ENCODE measurements at places on chromosomes 7 and 10.

DNA sequence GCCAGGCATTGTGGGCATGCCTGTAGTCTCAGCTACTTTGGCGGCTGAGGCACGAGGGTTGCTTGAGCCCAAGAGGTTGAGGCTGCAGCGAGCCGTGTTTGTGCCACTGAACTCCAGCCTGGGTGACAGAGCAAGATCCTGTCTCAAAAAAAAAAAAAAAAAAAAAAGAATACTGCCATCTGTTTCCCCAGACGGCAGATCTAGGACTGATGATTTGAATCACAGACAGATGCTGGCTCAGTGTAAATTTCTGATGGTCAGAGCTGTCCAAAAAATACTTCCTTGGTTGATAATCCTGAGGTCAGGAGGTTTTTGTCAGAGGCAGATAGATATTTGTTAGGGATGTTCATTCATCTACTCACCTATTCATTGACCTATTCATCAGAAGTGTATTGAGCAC lies 130.7 kb downstream of the REEP3 start:
- DNase-seq = no peak

GRCh38 chr7:132899833-132900232 lies 182.1 kb downstream of the CHCHD3 start:
- DNase-seq = no peak

DNA sequence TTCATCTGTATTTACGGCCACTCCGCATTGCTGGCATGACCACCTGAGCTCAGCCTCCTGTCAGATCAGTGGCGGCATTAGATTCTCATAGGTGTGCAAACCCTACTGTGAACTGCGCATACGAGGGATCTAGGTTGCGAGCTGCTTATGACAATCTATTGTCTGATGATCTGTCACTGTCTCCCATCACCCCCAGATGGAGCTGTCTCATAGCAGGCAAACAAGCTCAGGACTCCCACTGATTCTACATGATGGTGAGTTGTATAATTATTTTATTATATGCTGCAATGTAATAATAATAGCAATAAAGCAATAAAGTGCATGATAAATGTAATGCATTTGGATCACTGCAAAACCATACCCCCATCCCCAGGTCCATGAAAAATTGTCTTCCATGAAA lies 1172.9 kb upstream of the AUTS2 start:
- DNase-seq = no peak

DNA sequence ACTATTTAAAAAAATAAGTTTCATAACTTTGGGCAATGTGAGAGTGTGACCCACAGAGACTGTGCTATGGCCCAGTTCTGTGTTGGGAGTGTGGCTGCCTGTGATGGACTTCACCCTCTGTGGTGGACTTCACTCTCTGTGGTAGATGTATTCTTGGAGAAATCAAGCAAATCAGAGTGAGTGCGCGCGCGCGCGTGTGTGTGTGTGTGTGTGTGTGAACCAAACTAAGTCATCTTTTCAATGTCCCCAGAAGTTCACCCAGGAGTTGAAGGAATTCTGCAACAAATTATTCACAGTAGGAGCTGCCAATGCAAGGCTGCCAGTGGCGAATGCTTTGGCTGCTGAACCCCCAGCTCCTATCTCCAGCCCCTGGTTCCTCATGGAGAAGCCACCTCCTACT lies 184.5 kb downstream of the ADAM12 start:
- no peak for DNase-seq

GRCh38 chr7:121456015-121456414 lies 59.9 kb upstream of the FAM3C start:
- DNase-seq = no peak

DNA sequence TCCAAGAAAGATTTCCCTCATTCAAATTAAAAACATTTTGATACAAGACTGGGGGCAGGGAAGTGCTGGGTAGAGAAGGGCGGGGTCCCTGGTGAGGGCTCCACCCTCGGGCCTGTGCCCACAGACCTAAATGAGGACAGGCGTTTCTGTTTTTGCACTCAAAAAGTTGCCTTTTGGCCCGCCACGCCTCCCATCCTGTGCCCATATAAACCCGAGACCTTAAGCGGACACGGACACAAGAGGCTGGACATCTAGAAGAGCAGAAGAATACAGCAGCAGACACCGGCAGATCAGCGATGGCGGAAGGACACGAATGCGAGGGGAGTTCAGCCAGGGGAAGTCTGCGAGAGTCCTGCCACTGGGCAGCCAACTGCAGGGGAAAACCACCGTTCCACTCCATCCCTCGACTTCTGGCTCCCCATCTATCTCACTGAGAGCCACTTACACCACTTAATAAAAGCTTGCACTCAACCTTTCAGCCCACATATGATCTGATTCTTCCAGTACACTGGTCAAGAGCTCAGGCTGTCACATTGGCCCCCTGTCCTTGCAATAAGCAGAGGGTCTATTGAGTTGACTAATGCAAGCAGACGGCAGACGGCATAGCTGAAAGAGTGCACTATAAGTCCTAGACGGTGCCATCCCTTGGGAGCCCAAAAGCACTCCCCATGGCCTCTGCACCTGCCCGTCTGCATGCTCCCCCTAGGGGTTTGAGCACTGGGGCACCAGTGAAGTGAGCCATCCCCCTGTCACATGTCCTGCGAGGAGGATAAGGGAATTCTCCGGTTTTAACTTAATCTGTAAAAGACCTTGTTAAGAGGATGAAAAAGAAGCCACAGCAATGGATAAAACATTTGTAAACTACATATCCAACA lies 181.8 kb upstream of the PRSS1 start:
- DNase-seq = no peak

GRCh38 chr10:123771877-123772644 lies 105.9 kb downstream of the GPR26 start:
- no peak for DNase-seq

GRCh38 chr10:129104266-129105045 lies 362.6 kb upstream of the MGMT start:
- DNase-seq = no peak

GRCh38 chr7:35729061-35729783 lies 34.3 kb upstream of the HERPUD2 start:
- peak; percentile 33 for DNase-seq

- DNase-seq = no peak
Measured at GRCh38 chr7:158403013-158403821, 184.4 kb downstream of the PTPRN2 start.

- DNase-seq = no peak
Measured at GRCh38 chr7:32533276-32534029, 38.2 kb downstream of the AVL9 start.

DNA sequence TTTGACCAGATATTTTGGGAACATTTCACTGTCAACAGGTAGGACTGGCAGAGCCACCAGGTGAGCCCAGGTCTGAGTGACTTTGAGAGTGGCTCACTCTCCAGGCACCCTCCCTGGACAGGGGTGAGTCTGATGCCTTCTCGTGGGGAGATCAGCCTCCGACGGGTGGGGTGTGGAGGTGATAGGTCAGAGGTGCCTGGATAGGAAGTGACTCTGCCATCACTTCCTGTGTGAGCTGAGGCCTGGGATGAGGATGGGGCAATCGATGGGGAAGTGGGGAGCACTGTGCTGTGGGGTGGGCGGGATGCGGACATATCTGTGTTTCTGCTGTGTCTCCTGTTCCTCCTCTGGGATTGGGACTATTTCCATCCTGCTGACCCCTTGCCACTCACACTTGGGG lies 34.6 kb downstream of the IFT22 start:
- DNase-seq = no peak

- no peak for DNase-seq
Measured at GRCh38 chr7:154497751-154498150, 445.6 kb downstream of the DPP6 start.

DNA sequence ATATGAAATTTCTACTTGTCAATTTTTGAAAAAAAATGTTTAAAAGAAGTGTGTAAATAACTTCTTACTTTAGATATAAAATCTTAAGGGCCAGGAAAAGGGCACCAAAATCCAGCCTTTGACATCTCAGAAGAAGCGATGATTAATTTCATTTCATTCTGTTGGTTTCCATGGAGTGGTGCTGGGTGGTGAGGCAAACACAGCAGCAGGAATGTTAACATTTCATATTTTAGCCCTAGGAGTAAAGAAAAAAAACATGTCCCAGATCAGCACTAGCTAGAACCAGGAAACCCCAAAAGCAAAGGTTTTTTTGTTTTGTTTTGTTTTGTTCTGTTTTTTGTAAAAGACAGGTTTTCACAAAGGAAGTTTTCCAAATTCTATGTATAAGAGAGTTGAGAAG lies 298.8 kb upstream of the C7orf33 start:
- no peak for DNase-seq

- DNase-seq = no peak
Measured at GRCh38 chr7:100400656-100401055, 27.4 kb downstream of the PILRA start.

DNA sequence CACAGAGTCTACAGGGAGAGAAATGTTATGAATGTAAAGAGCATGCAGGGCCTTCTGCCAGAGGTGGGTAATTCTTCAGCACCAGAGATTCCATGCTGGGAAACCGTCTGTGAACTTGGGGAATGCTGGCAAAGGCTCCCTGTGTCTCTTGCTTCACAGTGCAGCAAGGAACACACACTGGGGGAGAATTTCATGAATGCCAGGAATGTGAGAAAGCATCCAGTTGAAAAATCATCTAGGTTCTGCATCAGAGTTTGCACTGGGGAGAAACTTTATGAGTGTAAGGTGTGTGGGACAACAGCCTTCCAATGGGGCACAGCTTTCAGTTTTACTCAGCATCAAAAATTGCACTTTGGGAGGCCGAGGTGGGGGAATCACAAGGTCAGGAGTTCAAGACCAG lies 224.3 kb upstream of the IGFBP3 start:
- DNase-seq = no peak

- DNase-seq = no peak
Measured at GRCh38 chr10:34462056-34462455, 353.0 kb downstream of the PARD3 start.

- no peak for DNase-seq
Measured at GRCh38 chr10:27550823-27551222, 46.7 kb downstream of the RAB18 start.

DNA sequence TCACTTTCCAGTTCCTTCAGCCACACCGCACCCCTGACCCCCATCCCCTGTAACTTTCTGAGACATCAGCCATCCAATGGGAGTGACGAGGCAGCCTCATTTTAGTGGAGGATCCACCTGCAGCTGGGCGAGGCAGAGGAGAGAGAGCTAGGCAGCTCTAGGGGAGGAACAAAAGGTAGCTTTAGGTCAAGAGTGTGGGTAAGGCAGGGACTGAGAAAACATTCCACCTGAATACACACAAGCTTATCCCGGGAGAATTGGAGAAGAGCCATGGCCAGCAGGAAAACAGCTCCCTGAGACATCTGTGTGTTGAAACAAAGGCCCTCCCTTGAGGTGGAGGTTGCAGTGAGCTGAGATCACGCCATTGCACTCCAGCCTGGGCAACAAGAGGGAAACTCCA lies 6.7 kb upstream of the KLRG2 start:
- no peak for DNase-seq

DNA sequence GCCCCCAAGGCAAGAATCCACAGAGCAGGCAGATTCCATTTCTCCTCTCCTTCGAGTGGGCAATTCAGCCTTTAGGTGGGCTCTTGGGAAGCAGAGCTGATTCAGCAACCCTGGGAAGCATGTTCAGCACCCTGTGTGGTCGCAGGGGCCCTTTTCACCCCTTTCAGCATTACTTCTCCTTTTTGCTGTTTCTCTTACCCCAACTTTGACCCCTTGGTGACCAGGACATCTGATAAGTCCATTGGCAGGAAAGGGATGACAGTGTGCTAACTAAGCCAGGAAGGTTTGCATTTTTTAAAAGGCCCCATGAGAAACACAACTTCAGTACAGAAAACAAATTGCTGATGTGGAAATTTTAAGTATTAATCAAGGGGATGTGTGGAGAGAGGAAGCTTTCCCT lies 283.7 kb upstream of the NRP1 start:
- peak; percentile 13 for DNase-seq

DNA sequence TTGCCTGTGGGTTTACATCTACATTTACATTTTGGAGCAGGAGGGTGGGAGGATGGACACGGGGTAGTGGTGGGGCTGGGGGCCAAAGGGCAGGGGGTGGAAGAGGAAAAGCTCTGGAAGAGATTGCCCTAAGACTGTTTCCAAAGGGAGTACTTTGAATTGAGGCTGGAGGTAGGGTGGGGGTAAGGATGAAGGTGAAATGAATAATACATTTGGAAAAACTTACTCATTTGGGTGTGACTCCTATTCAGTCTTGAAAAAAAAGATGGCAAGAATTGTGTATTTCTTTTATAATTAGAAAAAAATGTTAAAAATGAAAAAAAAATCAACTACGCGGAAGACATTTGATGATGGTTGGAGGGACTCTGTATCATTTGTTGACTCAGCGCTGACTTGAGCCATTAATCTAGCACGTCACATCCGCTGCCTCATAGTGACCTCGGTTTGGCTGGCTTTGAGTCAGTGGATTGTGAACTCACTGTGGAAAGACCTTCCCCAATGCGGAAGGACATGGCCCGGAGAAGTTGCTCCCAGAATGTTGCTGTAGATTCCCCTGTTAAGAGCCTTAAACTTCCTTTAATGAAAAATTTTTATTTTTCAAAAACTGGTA lies 2.8 kb downstream of the FAM180A start:
- DNase-seq = no peak

DNA sequence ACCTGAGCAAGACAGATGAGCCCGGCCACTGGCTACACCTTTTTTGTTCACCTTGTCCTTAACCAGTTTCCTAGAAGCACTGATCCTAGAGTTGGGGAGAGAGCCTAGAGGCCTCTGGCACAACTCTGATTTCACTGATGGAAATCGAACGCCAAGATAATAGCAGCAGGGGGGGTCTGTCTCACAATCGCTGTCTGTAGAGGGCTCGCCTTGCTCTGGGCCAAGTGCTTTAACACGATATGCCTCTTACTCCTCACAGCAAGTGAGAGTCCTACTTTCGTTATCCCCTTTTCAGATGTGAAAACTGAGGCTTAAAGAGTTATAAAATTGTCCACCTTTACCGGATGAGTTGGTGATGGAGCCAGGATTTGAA lies 472 bp downstream of the RASSF4 start:
- DNase-seq = no peak

DNA sequence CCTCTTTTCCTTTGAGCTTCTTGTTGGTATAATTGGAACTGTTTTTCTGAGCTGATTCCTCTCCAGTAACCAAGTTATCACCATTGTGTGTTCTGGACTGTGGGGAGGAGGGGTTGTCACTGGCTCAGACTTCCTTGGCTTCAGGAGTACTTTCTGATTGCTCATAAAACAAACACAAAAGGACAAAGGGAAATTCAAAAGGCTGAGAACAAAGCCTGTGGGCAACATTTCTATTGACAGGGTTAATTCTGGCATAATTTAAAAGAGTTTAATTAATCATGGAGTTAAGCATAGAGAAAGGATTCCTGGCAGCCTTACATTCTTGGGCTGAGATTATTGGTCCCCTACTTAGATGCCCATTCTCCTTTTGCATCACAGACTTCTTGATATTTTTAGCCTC lies 222.9 kb upstream of the KMT2E start:
- DNase-seq = no peak

- DNase-seq = no peak
Measured at GRCh38 chr7:95047291-95047690, 139.9 kb downstream of the PPP1R9A start.
